HS-5 (cell line): ENCODE measurements at places on chromosomes 7 and 10.
A peak's percentile ranks its signal among the peaks of the same experiment; 100 is the strongest.

- no peak for DNase-seq
Observed at GRCh38 chr10:74705358-74705980, 120.9 kb upstream of the KAT6B start.

DNA sequence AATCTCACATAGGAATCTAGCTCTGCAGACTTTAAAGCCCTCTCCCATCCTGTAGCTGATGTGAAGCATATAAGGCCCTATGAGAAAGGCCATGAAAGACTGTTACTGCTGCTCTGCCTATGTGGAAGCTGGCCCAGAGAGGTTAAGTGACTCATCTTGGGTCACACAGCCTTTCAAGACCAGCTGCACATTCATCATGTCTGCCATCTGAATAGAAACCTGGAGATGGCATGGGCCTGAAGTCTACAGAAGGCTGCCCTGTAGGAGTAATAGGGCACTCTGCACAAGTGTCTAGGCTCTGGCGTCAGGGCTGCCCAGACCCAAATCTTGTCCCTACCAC lies 59.4 kb upstream of the COL13A1 start:
- DNase-seq = no peak

GRCh38 chr10:83983578-83984255 lies 155.6 kb upstream of the GHITM start:
- peak; percentile 28 for DNase-seq

GRCh38 chr7:121609208-121609607 lies 213.1 kb upstream of the FAM3C start:
- DNase-seq = no peak

GRCh38 chr10:117503244-117504205 lies 39.0 kb upstream of the EMX2 start:
- no peak for DNase-seq

- no peak for DNase-seq
Observed at GRCh38 chr7:112938863-112939573, 147.6 kb downstream of the GPR85 start.

DNA sequence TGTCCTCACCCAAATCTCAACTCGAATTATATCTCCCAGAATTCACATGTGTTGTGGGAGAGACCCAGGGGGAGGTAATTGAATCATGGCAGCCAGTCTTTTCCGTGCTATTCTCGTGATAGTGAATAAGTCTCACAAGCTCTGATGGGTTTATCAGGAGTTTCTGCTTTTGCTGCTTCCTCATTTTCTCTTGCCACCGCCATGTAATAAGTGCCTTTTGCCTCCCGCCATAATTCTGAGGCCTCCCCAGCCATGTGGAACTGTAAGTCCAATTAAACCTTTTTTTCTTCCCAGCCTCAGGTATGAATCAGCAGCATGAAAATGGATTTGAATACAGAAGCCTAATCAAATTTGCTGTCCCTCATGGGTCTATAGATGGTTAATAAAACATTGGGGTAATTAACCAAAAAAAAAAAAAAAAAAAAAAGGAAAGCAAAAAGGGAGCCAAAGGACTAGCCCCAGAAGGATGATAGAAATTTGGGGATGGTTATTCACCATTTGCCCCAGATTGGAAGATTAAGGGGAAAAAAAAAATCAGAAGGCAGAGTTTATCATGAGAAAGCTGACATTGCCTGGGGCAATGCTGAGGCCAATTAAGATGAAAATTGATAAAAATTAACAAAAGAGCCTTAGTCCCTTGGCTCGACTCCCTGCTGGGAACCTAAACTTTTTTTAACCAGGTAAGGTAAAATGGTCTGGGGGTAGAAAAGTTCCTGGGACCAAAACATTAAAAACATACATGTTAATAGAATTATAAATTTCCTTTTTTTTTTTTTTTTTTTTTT lies 27.6 kb downstream of the AVL9 start:
- no peak for DNase-seq

DNA sequence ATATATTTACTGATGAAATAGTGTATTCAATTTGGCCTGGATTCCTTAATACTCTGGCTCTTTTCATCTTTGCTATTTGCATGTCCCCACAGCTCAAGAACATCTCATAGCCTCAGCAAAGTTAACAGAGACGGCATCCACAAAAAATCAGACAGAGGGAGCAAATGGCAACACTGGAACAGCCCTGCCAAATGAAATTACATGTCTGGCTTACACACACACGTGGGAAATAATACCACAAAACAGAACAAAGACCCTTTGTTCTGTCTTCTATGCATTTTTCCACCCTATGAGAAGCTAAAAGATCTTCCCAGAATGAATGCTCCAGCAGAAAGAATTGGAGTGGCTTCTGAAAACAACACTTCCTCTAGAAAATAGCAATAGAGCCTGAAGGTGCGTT lies 139.5 kb downstream of the ALOX5 start:
- DNase-seq = no peak

DNA sequence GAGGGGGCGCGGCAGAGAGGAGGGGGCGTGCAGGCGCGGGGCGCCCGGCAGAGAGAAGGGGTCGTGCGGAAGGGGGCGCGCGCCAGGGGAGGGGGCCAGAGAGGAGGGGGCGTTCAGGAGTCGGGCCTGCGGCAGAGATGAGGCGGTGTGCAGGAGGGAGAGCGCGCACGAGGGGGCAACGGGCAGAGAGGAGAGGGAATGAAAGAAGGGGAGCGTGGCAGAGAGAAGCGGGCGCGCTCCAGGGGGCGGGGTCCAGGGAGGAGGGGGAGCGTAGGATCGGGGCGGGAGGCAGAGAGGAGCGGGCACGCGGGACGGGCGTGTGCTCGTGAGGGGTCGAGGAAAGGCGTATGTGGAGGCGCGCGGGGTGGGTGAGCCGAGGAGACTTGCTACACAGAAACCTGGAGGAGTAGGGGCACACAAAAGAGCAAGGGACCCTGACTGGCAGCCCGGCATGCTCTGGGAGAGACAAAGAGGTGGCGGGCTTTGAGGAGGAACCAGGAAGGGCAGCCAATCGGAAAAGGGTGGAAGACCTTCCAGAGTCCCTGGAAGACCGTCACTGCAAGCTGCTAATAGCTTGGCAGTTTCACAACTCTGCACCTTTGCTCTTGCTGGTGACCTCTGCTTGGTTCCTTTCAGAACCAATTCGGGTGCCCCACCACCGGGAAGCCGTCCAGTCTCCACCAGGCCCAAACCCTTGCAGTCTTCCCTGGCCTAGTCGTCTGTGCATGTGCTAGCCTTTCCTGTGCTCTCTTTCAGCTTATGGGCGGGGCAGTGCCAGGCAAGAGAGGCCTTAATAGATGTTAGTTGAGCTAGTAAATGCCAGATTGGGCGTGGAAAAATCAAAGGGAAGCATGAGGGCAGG lies 639 bp downstream of the DYDC2 start:
- no peak for DNase-seq

- no peak for DNase-seq
Observed at GRCh38 chr10:59854571-59854970, 51.8 kb downstream of the CCDC6 start.

- DNase-seq = no peak
Observed at GRCh38 chr7:120360918-120361317, 87.9 kb downstream of the KCND2 start.

DNA sequence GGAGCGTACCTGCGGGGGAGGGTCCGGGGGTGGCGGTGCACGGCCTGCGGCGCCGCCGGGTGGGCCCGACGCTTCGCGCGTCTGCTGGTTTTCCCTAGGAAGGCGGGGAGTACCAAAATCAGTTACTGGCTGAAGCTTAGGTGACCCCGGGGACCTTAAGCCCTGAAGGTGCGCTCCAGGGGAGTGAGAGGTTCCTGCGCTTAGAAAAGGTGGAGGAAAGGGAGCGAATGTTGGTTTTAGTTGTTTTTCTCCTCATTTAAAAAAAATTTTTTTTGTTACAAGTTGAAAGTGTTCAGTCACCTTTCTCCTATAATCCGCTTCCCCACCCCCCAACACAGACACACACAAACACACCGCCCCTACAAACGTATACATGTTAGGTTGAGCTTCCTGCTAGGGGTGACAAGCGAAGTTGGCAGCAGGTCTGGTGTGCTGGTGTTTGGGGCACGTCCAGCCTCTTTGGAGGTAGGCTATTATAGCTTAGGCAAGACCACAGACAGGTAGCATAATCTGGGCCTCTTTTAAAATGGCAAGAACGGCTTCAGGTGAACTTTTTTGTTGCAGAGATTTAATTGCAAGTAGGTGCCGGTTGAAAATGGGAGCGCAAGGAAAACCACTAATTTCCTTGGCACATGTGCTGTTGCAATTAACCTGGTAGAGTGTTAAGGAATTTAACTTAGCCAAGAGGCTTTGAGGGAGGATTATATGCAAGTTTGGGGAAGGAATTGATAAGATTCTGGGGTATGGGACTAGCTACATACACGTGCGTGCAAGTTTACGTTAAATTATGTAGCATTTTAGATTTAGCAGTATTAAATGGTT lies 945 bp downstream of the ADD3 start:
- DNase-seq = no peak

DNA sequence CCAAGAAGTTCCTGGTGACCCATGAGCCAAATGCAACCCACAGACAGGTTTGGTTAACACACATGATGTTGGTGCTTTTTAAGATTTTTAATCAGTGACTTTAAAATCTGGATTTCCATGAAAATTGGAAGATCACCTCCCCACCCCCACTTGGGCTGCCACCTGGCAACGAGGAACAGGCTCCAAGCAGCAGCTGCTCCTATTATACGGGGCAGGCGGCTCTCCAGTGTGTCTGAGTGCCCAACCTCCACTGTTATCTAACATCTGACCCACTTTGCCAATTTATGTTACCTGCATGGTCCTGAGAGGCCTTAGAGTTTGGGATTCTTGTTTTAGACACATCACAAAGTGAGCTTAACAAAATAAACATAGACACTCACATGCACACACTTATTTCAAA lies 56.4 kb downstream of the SGMS1 start:
- no peak for DNase-seq

DNA sequence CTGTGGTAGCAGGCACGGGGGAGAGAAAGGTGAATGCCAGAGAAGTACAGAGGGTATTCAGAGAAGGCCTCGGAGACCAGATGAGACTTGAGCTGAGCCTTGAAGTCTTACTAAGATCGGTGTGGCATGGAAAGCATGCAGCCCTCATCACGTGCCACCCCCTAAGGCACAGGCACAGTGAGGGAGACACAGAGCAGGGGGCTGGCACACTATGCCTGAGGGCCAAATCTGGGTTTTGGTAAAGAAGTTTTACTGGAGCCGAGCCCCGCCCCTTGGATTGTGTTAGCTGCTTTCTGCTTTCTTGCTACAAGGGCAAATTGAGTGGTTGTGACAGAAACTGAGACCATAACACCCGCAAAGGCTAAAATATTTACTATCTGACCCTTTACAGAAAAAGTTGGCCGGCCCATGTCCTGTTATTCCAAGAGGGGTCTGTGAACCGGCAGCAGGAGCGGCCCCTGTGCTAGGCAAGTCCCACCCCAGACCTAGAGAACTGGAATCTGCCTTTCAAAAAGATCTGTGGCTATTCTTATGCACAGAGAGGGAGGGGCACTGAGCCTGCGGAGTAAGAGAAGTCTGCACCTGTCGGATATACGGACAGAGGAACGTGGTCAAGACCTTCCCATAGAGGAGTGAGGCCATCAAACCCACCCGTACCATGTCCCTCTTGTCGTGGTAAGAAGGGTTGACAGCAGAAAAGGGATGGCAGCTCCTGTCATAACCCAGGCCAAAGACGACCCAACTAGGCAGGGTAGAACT lies 109.3 kb upstream of the RHEB start:
- no peak for DNase-seq
